ENCODE measurements at places on chromosomes 7 and 10.

GRCh38 chr10:112708461-112708860 is 241.6 kb upstream of the TCF7L2 start:
- no peaks in the 10 kb centered on the region for H3K36me3 ChIP-seq
- H3K27ac ChIP-seq: no peak overlapping the region
- no peaks in the 10 kb centered on the region for H3K4me1 ChIP-seq
- no peak overlapping the region for H3K4me3 ChIP-seq

DNA sequence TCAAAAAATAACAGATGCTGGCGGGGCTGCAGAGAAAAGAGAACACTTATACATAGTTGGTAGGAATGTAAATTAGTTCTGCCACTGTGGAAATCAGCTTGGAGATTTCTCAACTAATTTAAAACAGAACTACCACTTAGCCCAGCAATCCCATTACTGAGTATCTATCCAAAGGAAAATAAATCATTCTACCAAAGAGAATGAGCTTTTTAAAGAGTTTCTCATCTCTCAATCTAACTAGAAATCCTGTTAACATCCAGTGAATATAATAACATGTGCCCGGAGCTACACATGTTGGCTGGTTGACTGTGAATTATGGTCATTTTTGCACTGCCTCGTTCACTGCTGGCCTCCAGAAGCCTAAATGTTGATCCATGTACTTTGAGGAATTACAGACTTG is 39.3 kb downstream of the BET1 start:
- no peak overlapping the region for H3K4me3 ChIP-seq
- no peak for DNase-seq
- H3K4me1 ChIP-seq: peaks cover 18% of the 10 kb centered on the region

DNA sequence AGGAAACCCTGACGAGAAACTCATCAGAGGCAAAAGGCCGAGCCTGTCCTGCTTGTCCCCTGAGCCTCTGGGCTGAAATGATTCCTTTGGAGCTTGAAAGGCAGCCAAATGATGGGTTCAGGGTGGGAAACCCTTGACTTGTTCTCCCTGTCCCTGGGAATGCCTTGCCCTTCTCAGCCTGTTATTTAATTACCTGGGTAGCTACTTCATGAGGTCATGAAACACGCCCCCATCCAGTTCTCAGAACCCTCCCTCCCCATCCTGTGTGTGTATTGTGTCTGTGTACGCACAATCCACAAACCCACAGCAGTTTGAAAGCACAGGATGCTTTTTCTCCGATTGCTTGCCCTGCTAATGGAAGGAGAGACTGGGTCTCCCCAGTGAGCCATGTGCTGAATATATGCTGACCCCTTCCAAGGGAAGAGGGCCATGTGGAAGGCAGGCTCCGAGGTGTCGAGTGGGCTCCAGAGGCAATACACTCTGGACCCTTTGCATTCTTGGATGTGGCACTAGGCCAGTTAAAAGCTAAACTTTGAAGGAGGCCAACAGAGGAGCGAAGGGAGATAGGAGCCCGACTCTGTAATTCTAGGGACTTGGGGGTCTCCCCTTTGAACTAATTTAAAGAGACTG is 10.6 kb downstream of the DUSP5 start:
- no peak for DNase-seq
- no peak overlapping the region for H3K27ac ChIP-seq
- H3K4me3 ChIP-seq: no peak overlapping the region
- peaks cover 73% of the 10 kb centered on the region for H3K36me3 ChIP-seq

DNA sequence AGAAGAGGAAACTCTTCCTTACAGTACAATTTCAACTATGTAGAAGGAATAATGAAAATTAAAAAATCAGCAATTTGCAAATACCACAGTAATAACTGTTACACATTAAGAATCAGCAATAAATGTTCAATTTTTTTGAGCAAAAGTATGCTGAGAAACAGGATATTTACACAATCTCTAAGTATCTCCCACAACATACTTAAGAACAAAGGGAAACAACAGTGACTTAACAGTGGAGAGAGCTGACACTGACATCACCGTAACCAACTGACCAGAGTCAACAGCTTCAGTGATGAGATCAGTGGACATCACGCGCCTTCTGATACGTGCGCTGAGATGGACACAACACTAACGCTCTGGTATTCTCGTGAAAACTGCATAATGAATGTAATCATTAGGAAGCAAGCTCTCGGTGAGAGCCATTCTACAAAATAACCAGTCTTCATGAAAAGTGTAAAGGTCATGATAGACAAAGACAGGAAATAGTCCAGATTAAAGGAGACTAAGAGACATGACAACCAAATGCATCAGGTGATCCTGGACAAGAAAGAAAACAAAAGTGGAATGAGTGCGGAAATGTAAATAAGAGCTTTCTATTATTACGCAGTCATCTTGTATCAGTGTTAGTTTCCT is 82.6 kb downstream of the PIP4K2A start:
- H3K36me3 ChIP-seq: no peaks in the 10 kb centered on the region
- no peak for DNase-seq
- no peak overlapping the region for H3K27ac ChIP-seq
- H3K27me3 ChIP-seq: no peaks in the 10 kb centered on the region

GRCh38 chr10:92203919-92204623 is 86.8 kb downstream of the CPEB3 start:
- no peaks in the 10 kb centered on the region for H3K27me3 ChIP-seq
- no peak overlapping the region for H3K27ac ChIP-seq
- no peaks in the 10 kb centered on the region for H3K4me1 ChIP-seq
- no peak overlapping the region for H3K4me3 ChIP-seq

DNA sequence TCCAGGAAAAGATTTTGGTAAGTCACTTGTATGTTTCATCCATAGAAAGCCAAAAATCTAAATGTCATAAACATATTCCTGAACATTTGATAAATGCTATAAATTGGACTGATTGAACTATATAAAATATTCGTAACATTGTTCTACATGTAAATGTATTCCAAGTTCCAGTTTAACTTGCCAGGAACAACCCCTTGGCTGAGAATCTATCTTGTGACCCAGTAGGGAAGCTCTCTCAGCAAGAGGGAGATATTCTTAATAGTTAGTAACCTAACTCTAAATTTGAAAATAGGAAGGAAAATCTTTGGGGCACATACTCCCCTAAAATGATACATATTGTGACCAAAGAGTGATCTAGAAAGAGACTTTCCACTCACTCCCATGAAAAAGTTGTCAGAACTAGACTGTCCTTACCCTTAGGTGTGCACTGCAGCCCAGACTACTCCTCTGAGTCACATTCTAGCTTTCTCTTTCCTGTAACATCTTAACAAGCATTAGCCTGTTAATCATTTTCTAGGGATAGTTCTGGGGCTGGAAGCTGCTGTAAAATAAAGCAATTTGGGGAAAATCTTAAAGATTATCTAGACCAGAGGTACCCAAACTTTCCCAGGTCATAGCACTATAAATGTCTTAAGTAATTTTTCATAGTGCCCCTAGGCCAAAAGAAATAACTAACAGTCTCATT is 73.7 kb upstream of the SKAP2 start:
- H3K36me3 ChIP-seq: no peaks in the 10 kb centered on the region
- H3K4me1 ChIP-seq: no peaks in the 10 kb centered on the region
- H3K27ac ChIP-seq: no peak overlapping the region
- H3K27me3 ChIP-seq: no peaks in the 10 kb centered on the region
- DNase-seq: no peak

- no peaks in the 10 kb centered on the region for H3K36me3 ChIP-seq
- H3K4me1 ChIP-seq: peaks cover 45% of the 10 kb centered on the region
- no peaks in the 10 kb centered on the region for H3K27me3 ChIP-seq
- H3K27ac ChIP-seq: no peak overlapping the region
These were observed 7.8 kb downstream of the C1GALT1 start for GRCh38 chr7:7190142-7190541.

DNA sequence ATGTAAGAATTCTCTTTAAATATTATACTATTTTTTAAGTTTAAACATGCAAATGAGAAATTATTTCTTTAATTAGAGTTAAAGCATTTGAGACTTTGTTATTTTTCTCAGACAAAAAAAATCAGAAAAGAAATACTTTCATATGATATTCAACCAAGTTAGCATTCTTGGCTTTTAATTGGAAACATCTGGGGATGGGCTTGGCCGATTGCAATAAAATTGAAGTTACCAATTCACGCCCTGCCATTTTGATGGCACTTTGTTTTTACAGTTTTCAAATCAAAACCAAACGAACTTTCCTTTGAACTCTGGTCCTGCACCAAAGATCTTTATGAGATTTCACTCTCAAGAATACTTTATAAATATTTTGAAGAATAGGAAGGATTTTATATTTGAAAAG is 127.7 kb downstream of the ATE1 start:
- no peak overlapping the region for H3K4me3 ChIP-seq
- H3K27me3 ChIP-seq: no peaks in the 10 kb centered on the region
- no peak overlapping the region for H3K27ac ChIP-seq
- no peaks in the 10 kb centered on the region for H3K4me1 ChIP-seq

GRCh38 chr7:25014756-25015155 is 34.8 kb upstream of the OSBPL3 start:
- no peak overlapping the region for H3K27ac ChIP-seq
- no peaks in the 10 kb centered on the region for H3K4me1 ChIP-seq
- no peaks in the 10 kb centered on the region for H3K36me3 ChIP-seq
- DNase-seq: no peak
- no peaks in the 10 kb centered on the region for H3K27me3 ChIP-seq

DNA sequence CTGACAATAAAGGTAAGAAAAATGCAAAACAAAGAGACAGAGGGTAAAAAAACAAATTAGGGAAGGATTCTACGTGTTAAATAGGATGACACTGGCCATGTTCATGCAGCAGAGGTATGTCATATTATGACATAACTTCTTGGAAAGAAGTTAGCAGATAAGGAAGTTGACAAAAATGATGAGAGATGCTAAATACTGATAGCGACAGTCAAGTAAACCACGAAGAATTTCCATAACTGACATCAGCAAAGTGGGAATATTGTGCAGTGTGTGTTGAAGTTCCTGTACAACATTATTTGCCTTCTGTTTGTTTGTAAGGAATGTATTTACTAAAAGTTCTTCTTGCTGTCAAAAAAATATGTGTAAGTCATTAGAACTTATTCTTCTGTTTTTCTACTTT is 29.5 kb downstream of the MDH2 start:
- no peak for DNase-seq
- H3K4me3 ChIP-seq: no peak overlapping the region
- no peaks in the 10 kb centered on the region for H3K4me1 ChIP-seq
- H3K27me3 ChIP-seq: no peaks in the 10 kb centered on the region

DNA sequence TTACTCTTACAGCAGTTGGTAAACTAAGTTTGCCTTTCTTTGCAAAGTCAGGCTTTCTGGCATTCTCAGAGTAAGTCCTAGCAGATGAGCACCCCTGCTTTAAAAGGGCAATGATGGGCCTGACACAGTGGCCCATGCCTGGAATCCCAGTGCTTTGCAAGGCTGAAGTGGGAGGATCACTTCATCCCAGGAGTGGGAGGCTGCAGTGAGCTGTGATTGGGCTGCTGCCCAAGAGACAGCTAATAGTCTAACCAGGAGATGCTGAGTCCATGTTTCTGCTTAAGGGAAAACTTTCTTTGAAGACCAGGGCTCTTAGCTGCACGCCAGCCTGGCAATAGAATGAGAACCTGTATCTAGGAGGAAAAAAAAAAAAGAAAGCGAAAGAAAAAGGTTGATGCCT is 100.2 kb upstream of the MPP7 start:
- DNase-seq: no peak
- no peak overlapping the region for H3K27ac ChIP-seq
- H3K4me3 ChIP-seq: no peak overlapping the region
- no peaks in the 10 kb centered on the region for H3K27me3 ChIP-seq

DNA sequence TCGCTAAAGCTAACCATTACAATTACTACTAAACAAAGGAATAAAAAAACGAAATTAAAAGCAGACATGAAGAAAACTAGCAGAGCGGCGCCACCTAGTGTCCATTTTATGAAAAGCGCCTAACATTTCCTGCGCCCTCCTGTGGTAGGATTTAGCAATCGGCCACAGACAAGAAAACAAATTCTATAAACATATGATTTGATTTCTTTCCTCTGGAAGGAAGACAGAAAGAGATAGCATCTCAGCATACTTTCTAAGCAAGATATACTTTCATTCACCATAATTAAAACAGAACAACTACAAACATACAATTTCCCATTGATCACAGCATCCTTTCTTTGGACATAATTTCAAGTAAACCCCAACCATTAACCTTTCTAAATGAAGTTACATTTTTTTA is 337.7 kb upstream of the NPVF start:
- H3K4me1 ChIP-seq: no peaks in the 10 kb centered on the region
- H3K27ac ChIP-seq: no peak overlapping the region
- peak; percentile 51 for DNase-seq
- peak overlapping the region; percentile 10 for H3K4me3 ChIP-seq
- H3K36me3 ChIP-seq: no peaks in the 10 kb centered on the region

GRCh38 chr10:88401671-88402347 is 181.3 kb downstream of the RNLS start:
- H3K27ac ChIP-seq: no peak overlapping the region
- DNase-seq: peak; percentile 52
- H3K36me3 ChIP-seq: no peaks in the 10 kb centered on the region
- H3K27me3 ChIP-seq: no peaks in the 10 kb centered on the region

DNA sequence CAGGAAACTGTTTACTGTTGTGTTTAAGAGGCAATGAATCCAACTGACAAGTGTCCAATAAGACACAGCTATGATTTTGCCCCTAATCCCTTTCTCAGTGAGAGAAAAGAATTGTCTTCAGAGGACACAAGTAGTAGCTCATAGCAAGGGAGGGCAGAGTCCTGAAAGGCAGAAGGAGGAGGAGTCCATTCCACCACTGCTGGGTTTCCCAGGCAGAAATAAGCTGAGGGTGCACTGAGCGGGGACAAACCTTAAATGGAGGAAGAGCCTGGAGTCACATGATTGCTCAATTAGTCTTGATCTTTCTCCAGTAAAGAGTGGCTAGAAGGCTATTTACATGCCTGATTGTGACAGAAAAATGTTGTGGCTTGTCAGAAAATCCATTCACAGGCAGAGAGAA is 573.8 kb downstream of the POM121L12 start:
- H3K27ac ChIP-seq: no peak overlapping the region
- no peak for DNase-seq
- H3K36me3 ChIP-seq: no peaks in the 10 kb centered on the region
- no peak overlapping the region for H3K4me3 ChIP-seq

DNA sequence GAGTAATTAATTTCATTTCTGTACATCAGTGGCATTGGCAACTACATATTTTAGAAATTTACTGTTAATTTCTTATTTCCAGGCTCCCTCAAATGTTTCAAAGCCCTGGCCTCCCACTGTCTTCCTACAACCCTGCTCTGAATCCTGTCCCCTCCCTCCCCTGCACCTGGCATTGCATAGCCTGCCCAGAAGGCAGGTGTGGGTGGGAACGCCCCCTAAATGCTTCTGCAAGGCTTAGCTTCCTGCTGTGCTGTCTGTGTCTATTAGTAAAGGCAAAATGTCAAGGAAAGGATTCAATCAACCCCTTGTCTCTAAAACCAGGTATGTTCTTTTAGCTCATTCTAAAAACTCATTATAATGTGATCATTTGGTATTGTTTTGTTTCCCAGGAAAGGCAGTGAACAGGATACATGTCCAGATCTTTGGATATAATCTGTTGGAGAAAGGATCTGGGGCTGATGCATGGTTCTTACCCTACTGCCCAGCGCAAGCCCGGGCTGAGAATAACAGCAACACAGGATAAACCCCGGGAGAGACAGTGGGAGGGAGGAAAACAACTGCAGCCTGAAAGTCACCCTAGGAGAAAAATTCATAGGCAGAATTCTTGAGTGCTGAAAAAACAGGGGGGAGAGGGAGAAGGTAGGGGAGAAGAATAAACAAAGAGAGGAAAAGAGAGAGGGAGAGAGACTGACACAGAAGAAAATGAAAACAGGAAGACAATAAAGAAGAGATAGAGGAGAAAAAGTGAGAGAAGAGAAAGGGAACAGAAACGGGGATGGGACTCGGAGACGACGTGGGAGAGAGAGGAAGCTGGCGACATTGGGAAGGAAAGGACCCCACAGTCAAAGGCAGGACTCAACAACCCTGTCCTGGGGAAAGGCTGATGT is 589 bp downstream of the ZNF488 start:
- DNase-seq: no peak
- peak overlapping the region; percentile 86 for H3K4me3 ChIP-seq
- H3K27me3 ChIP-seq: peaks cover 66% of the 10 kb centered on the region
- no peak overlapping the region for H3K27ac ChIP-seq
- H3K4me1 ChIP-seq: peaks cover 4% of the 10 kb centered on the region
- H3K36me3 ChIP-seq: no peaks in the 10 kb centered on the region

Measured in MM.1S (cell line).